Kidney (tissue), 22 donors: ENCODE measurements at places on chromosomes 13 and 19. TPM values are rescaled to one million over a fixed set of nuclear protein-coding genes. Genes with fewer than 3 reads are reported as not detected.

RASGRP4 gene
- 0.80 TPM for polyA plus RNA-seq

NCAN gene
- polyA plus RNA-seq: not detected

FOXA3 gene
- 1.8 TPM for polyA plus RNA-seq

ADGRE2 gene
- 0.15 TPM for polyA plus RNA-seq

SUGT1 gene
- polyA plus RNA-seq: 55.8 TPM

ASPDH gene
- 115 TPM for polyA plus RNA-seq

PPFIA3 gene
- polyA plus RNA-seq: 20.0 TPM

PSPC1 gene
- polyA plus RNA-seq: 31.8 TPM

PRODH2 gene
- polyA plus RNA-seq: 409 TPM

RNF113B gene
- not detected for polyA plus RNA-seq
